ENCODE measurements at places on chromosomes 7 and 10.

GRCh38 chr7:47538846-47539311 is 43.0 kb downstream of the TNS3 start:
- no peak for DNase-seq

DNA sequence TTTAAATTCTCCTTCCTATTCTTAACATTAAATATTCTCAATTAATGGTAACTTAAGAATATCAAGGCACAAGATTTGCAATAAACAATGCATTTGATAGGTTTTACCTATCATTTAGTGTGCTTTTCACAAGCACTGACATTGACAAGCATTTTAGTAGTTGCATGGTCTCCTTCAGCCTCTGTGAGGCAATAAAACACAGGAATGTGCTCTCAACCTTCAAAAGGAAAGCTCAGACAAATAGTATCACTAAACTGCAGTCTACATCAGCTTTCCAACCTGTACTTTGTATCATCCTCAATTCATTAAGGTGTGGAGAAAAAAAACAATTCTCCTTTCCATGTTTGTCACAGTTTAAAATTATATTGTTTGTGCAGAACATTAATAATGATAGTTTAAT is 51.1 kb upstream of the TSPAN13 start:
- no peak for DNase-seq

GRCh38 chr7:42856605-42856987 is 55.3 kb downstream of the C7orf25 start:
- no peak for DNase-seq

- DNase-seq: no peak
These were observed 245.0 kb downstream of the HDAC9 start for GRCh38 chr7:18740579-18740988.

DNA sequence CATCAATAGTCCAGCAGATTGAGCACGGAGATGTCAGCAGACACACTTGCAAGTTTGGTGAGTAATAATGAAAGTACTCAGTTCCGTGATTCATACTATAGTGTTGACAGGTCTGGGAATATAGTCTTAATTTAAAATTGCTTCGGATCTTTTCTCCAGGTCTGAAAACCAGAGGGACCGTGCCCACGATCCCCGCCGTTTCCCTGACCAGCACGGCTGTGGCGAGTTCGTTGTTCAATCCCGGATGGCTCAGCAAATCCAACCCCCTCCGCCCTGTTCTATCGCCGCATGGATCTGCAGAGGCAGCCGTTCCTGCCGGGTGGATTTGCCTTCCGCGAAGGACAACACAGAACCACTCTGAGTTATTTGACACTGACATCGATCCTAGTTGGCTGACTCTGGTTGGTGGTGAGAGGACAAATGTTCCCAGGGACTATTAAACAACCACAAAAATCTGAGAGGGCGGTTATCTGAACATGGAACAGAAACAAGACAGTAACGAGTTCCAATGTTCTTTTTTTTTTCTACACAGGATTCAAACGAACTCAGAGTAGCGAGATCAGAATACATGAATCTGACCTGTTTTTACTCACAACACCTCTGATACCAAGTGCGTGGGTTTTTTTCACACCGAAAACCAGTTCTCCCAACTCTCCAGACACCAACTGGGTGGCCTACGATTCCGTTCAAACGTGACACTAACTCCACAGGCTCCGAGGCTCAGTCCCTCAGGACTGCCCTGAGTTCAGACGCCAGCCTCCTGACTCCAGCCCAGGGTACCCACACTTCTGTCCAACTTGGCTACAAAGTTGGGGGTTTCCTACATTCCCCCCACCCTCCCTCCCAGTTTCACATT is 52.7 kb downstream of the RBM17 start:
- DNase-seq: peak; percentile 47

DNA sequence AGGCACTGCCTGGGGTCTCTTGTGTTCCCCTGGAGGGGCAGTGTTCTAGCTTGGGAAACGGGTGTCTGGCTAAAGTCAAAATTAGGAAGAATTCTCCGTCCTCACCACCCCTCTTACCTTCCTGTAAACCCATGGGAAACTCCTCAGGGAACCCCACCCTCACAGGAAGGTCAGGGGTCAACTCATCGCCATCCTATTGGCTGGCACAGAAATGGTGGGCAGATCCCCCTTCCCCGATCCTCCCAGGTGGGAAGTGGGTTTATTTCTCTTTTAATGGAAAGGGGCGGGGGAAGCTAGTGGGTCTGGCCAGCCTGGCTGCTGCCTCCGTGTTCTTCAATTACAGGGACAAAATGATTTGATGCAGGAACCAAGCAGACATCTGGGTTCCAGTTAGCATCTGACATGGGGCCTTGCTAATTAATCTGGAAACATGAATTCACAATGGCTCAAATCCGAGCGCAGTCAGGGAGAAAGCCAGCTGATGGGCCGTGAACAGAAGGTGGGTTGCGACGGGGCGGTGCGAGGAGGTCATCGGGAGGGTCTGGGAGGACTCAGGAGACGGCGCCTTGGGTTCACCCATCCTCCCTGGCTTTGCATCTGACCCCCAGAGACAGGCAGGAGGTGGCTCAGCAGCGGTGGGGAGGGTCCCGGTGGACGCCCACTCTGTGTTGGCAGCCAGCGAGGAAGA is 66.6 kb downstream of the SLIT1 start:
- DNase-seq: no peak

- peak; percentile 62 for DNase-seq
These were observed 704 bp downstream of the ZNRF2 start for GRCh38 chr7:30285067-30285535.

GRCh38 chr10:1577945-1578344 is 159.4 kb downstream of the ADARB2 start:
- DNase-seq: no peak

DNA sequence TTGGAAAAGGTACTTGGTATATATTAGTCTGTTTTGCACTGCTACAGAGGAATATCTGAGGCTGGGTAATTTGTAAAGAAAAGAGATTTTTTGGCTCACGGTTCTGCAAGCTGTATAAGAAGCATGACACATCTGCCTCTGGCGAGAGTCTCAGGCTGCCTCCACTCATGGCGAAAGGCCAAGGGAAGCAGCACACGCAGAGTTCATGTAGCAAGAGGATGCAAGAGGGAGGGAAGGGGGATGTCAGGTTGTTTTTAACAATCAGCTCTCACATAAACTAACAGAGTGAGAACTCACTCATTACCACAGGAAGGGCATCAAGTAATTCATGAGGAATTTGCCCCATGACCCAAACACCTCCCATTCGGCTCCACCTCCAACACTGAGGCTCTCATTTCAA is 484.8 kb upstream of the DPP6 start:
- no peak for DNase-seq

GRCh38 chr7:122304996-122305421 is 459 bp upstream of the FEZF1 start:
- DNase-seq: no peak

DNA sequence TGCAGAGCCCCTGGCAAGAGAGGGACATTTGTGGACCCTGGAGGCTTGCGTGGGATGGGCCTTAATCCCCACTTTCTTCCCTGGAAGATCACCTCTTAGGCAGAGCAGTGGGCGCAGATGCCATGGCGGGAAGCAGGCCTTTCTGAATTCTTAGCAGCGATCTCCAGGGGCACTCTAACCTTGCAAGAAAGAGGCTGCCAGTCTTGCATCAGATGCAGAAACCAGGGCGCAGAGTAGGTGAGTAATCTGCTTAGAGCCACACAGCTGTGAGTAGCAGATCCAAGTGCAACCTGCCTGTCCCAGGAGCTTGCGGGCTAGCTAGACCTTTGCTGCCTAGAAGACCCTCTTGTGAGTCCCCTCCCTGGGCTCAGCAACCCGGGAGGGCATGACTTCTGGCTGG is 40.0 kb downstream of the KCTD7 start:
- no peak for DNase-seq

DNA sequence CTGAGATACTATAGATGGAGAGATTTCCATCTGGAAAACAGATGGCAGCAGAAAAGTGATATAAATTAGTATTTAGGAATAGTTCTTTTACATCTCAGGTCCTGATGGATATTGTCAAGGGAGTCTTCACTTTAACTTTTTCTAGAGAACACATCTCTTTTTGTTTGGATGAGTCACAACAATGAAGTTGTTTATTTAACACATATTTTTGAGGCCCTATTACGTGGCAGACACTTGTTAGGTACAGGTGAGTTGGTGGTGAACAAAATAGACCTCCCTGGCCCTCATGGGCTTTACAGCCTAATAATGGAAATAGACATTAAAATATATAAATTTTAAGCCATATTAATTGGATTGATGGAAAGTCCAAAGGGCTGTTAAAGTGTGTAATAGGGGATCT is 168.3 kb downstream of the VTI1A start:
- DNase-seq: no peak

All from Calu3 (cell line).